ENCODE measurements at places on chromosomes 16 and 17. TPM values are rescaled to one million over a fixed set of nuclear protein-coding genes. Genes with fewer than 3 reads are reported as not detected.

DNA sequence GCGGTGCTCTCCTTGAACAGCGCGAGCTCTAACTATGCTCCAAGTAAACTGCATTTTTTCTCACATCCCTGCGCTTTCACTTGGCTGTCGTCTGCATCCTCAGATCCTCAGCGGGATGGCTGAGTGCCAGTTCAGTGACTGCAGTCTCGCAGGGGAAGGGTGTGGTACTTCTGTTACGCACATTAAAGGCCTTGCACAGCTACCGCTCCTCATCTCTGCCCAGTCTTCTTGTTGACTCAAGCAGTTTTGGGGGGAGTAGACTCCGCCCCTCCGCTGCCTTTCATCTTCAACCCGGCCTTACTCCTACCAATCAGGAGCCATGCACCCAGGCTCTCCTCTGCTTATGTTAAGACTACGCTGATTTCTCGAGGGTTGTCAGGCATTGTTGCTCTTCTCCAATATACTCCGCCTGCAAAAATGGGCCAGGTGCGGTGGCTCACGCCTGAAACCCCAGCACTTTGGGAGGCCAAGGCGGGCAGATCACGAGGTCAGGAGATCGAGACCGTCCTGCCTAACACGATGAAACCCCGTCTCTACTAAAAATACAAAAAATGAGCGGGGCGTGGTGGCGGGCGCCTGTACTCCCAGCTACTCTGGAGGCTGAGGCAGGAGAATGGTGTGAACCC is 10.0 kb downstream of the ATP5PD start:
- H3K4me1 ChIP-seq = peaks cover 16% of the 10 kb centered on the region
- H3K4me3 ChIP-seq = no peak overlapping the region
- no peak for DNase-seq
- H3K36me3 ChIP-seq = peaks cover 34% of the 10 kb centered on the region

The CACNA1G gene
- total RNA-seq = under 0.01 TPM

GRCh38 chr16:75265911-75266701 is 14.7 kb upstream of the BCAR1 start:
- peak overlapping the region; percentile 87 for H3K27ac ChIP-seq
- H3K4me3 ChIP-seq = peak overlapping the region; percentile 99
- H3K27me3 ChIP-seq = no peaks in the 10 kb centered on the region
- DNase-seq = peak; percentile 100
- H3K4me1 ChIP-seq = peaks cover 40% of the 10 kb centered on the region

DNA sequence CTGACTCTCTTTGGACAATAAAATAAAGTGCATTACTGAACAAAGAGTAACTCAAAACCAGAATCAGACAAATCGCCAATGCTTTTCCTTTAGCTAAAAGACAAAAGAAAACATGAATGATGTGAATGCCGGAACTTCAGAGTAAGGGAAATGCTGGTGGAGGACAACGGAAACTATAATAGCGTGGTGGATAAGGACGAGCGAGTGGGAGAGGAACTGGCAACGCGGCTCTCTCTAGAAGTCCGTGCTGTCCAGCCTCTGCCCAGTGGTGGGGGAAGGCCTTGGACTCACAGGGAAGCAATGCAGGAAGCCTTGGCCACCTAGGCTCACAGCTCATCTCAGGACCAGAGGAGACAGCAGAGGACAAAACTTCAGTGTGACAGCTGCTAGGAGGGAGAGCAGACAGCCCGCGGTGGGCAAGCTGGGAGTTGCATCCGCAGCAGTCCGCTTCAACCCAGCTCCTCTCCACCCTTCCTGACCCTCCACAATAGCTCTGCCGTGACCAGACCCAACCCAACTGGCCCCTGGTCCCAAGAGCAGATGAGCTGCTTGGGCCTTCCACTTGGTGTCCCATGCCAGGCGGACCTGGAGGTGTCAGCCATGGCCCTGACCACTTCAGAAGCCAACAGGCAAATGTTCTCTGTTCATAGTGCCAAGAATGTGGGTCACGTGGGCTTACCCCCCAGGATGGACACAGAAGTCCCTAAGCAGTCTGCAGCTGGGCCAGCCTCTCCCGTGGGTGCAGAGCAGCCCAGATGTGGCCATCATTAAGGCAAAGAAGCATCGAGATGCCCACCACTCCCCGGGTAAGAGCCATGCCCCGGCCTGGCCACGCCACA is 5.3 kb upstream of the FAAP100 start:
- H3K27ac ChIP-seq = no peak overlapping the region
- peaks cover 50% of the 10 kb centered on the region for H3K4me1 ChIP-seq
- H3K36me3 ChIP-seq = peaks cover 49% of the 10 kb centered on the region

DNA sequence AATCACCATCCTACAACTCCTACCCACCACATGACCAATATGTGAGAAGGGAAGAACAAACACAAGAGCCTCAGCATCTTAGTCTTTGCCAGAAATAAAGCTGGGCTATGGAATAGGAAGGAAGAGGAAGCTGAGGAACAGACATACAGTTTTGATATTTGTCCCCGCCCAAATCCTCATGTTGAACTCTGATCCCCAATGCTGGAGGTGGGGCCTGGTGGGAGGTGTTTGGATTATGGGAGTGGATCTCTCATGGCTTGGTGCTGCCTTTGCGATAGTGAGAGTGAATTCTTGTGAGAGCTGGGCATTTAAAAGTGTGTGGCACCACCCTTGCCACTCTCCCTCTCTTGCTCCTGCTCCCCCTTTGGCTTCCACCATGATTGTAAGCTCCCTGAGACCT is 52.4 kb upstream of the NLK start:
- peaks cover 4% of the 10 kb centered on the region for H3K4me1 ChIP-seq
- H3K27ac ChIP-seq = no peak overlapping the region
- DNase-seq = no peak
- H3K36me3 ChIP-seq = no peaks in the 10 kb centered on the region
